ENCODE measurements at places on chromosomes 4 and X.

DNA sequence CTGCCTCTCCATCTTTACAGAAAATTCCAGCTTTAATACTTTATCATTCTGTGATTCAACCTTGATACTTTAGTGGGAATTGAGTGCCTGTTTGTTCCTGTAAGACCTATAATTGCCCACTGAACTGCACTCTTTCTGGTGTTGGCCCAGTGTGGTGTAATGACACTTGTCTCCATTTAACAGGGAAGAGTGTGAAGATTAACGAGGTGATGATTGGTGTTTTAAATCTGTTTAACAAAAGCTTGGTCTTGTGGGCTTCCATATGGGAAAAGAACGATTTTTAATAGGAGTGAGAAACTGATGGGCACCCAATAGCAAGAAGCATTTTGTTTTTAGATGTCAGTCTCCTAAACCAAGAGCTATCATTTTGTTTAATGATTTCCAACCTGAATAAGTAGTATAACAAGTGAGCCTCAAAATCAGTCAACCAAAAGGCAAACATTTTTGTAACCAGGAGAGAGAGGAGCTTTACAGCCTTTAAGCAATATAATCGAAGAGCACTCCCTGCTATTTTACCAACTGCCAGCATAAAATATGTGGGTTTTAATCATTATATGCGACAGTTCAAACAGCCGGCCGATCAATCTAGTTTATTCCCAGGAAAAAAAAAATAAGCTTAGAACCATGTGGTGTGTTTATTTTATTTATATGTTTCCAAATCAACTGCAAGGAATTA is 50.2 kb downstream of the SUPT20HL1 start:
- no peaks in the 10 kb centered on the region for H3K36me3 ChIP-seq
- H3K27ac ChIP-seq = no peak overlapping the region
- no peak overlapping the region for H3K4me3 ChIP-seq
- H3K27me3 ChIP-seq = no peaks in the 10 kb centered on the region
- no peak for DNase-seq

DNA sequence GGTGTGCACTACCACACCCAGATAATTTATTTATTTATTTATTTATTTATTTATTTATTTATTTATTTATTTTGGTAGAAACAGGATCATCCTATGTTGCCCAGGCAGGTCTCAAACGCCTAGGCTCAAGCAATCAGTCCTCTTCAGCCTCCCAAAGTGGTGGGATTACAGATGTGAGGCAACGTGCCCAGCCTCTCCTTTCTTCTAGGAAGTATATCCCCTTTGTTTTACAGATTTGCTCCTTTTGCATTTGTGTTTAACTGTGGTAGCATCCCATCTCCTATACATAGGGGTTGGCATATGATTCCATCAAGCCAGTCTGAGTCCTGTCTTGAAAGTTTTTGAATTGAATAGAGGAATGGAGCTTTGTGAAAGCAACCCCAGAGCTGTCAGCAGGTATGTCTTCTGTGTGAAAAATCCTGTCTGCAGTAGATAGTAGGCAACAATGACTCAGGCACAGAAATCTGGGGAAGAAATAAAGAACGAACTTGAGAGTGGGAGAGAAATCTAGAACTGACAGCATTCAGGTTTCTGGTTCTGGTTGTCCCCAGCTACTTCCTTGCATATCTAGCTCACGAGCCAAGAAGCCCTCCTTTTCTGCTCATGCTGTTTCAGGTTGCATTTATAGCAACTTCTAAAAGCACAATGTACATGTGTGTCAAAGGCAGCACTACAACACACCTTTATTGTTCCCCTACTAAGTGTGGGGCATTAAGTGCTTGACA is 113.7 kb upstream of the LSM6 start:
- no peaks in the 10 kb centered on the region for H3K36me3 ChIP-seq
- H3K4me3 ChIP-seq = no peak overlapping the region
- no peak for DNase-seq

GRCh38 chr4:96354036-96354712 is 514.3 kb downstream of the PDHA2 start:
- H3K27ac ChIP-seq = no peak overlapping the region
- H3K4me3 ChIP-seq = no peak overlapping the region
- H3K4me1 ChIP-seq = no peaks in the 10 kb centered on the region
- H3K27me3 ChIP-seq = no peaks in the 10 kb centered on the region
- no peaks in the 10 kb centered on the region for H3K36me3 ChIP-seq
- DNase-seq = no peak

GRCh38 chr4:112060212-112060611 is 85.0 kb upstream of the FAM241A start:
- H3K27me3 ChIP-seq = no peaks in the 10 kb centered on the region
- no peak for DNase-seq
- H3K4me1 ChIP-seq = no peaks in the 10 kb centered on the region
- no peak overlapping the region for H3K27ac ChIP-seq
- no peak overlapping the region for H3K4me3 ChIP-seq

- no peaks in the 10 kb centered on the region for H3K27me3 ChIP-seq
- DNase-seq = no peak
- H3K36me3 ChIP-seq = no peaks in the 10 kb centered on the region
- no peak overlapping the region for H3K4me3 ChIP-seq
- H3K27ac ChIP-seq = no peak overlapping the region
Observed at GRCh38 chr4:142367418-142368180, 478.5 kb downstream of the INPP4B start.

DNA sequence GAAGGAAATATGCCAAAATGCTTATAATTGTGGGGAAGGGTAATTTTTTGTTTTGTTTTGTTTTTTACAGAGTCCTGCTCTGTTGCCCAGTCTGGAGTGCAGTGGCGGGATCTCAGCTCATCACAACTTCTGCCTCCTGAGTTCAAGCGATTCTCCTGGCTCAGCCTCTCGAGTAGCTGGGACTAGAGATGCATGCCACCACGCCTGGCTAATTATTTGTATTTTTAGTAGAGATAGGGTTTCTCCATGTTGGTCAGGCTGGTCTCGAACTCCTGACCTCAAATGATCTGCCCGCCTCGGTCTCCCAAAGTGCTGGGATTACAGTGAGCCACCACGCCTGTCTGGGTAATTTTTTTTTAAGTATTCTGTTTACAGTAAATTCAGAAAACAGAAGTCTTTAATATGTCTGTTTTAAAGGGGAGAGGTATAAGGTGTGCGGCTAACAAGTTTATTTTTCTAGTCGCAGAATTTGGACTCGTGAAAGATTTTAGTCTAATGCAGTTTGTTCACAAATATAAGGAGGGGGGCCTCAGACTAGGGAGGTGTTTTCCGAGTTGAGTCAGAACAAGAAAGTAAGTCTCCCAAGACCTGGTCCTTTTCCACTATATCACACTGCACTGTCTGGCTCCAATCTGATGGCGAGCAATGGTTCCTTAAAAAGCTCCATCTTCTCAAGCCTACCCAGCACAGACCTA is 1.5 kb downstream of the ACSL1 start:
- H3K4me3 ChIP-seq = peak overlapping the region; percentile 92
- DNase-seq = no peak
- H3K36me3 ChIP-seq = no peaks in the 10 kb centered on the region
- no peak overlapping the region for H3K27ac ChIP-seq
- peaks cover 9% of the 10 kb centered on the region for H3K4me1 ChIP-seq

DNA sequence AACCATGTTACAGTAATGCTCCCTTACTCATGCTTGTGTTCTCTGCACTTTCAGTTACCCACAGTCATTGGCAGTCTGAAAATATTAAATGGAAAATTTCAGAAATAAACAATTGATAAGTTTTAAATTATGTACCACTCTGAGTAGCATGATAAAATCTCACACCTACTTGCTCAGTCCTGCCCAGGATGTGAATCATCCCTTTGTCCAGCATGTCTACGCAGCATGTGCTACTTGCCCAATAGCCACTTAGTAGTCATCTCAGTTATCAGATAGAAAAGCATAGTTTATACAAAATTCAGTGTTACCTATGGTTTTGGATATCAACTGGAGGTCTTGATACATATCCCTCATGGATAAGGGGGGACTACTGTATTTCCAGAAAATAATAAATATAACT is 577.1 kb downstream of the GALNTL6 start:
- H3K4me1 ChIP-seq = no peaks in the 10 kb centered on the region
- DNase-seq = no peak
- no peak overlapping the region for H3K4me3 ChIP-seq
- no peaks in the 10 kb centered on the region for H3K27me3 ChIP-seq
- H3K36me3 ChIP-seq = no peaks in the 10 kb centered on the region
- H3K27ac ChIP-seq = no peak overlapping the region

GRCh38 chr4:623914-624566 is 1.3 kb upstream of the PDE6B start:
- H3K4me1 ChIP-seq = no peaks in the 10 kb centered on the region
- H3K36me3 ChIP-seq = no peaks in the 10 kb centered on the region
- H3K27me3 ChIP-seq = no peaks in the 10 kb centered on the region
- H3K4me3 ChIP-seq = no peak overlapping the region
- H3K27ac ChIP-seq = no peak overlapping the region

- no peaks in the 10 kb centered on the region for H3K27me3 ChIP-seq
- H3K36me3 ChIP-seq = no peaks in the 10 kb centered on the region
- no peaks in the 10 kb centered on the region for H3K4me1 ChIP-seq
- no peak for DNase-seq
- no peak overlapping the region for H3K27ac ChIP-seq
- H3K4me3 ChIP-seq = no peak overlapping the region
Observed at GRCh38 chrX:150216716-150217115, 146.4 kb upstream of the MAMLD1 start.

GRCh38 chr4:1055721-1056590 is 44.5 kb downstream of the FGFRL1 start:
- H3K4me3 ChIP-seq = no peak overlapping the region
- no peaks in the 10 kb centered on the region for H3K27me3 ChIP-seq

GRCh38 chrX:56788717-56789122 is 59.7 kb downstream of the NBDY start:
- peak overlapping the region; percentile 7 for H3K27ac ChIP-seq
- no peaks in the 10 kb centered on the region for H3K27me3 ChIP-seq
- DNase-seq = no peak
- no peaks in the 10 kb centered on the region for H3K36me3 ChIP-seq
- no peak overlapping the region for H3K4me3 ChIP-seq
- H3K4me1 ChIP-seq = peaks cover 2% of the 10 kb centered on the region

DNA sequence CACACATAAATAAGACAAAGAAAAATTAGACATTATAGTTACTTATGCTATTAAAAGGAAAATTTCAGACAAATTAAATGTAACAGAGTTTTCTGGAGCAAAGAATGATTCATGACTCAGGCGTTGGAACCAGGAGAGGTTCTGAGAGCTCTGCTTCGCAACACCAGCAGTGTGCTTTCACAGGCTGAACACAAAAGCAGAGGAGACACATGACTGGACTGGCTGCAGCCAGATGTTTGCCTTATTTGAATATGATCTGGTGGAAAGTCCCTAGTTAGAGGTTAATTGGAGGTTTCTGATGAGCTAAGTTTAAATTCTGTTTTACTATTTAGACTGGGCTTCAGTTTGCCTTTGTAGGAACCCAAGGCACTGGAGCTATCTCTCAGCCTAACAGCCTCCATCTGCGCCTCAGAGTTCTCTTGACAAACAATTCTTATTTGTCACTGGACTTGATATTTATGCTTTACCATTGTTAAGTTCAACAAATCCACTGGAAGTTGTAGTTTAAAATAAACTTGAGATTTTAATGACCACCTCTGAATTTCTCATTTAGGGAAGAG is 16.2 kb downstream of the BOD1L1 start:
- peak; percentile 12 for DNase-seq
- H3K27me3 ChIP-seq = no peaks in the 10 kb centered on the region
- no peak overlapping the region for H3K27ac ChIP-seq
- H3K4me1 ChIP-seq = no peaks in the 10 kb centered on the region
- no peak overlapping the region for H3K4me3 ChIP-seq
- H3K36me3 ChIP-seq = peaks cover 23% of the 10 kb centered on the region

DNA sequence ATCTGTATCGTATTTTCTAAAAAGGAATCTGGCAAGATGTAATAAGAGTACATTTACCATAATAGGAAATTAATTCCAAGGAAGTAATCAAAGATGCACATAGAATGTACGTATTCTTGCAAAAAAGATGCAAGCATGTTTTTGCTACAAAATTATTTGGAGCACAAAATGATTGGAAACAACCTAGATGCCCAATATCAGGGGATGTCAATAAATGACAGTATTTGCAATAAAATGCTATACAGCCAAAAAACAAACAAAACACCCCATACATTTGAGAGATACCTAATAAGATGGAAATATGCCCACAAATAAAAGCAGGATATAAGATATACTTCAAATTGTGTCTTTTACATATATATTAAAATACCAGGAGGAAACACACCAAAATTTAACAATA is 29.3 kb upstream of the MAML3 start:
- no peaks in the 10 kb centered on the region for H3K36me3 ChIP-seq
- H3K27ac ChIP-seq = no peak overlapping the region
- DNase-seq = no peak

DNA sequence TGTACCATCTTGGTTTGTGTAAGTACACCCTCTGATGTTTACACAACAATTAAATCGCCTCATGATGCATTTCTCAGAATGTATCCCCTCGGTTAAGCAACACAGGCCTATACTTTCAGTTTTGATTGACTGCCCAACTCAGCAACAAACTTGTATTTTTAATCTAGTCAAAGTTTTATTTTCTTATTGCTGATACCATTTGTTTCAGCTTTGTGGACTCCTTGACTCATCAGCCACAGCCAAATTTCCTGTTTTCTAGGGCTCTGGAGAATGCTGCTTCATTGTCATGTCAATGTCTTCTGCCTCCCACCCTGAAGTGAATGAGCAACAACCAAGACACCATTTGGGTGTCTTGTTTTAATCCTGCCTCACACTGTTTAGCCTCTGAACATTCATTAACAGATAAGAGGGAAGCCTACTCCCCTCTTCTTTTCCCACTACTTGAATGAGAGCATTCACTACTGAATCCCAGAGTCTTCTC is 14.0 kb downstream of the BBS12 start:
- H3K4me1 ChIP-seq = no peaks in the 10 kb centered on the region
- no peak overlapping the region for H3K4me3 ChIP-seq
- no peak overlapping the region for H3K27ac ChIP-seq
- no peak for DNase-seq
- H3K27me3 ChIP-seq = no peaks in the 10 kb centered on the region
- no peaks in the 10 kb centered on the region for H3K36me3 ChIP-seq

Data from esophagus squamous epithelium (tissue), 5 donors.